ENCODE measurements at places on chromosomes 2 and 18.

DNA sequence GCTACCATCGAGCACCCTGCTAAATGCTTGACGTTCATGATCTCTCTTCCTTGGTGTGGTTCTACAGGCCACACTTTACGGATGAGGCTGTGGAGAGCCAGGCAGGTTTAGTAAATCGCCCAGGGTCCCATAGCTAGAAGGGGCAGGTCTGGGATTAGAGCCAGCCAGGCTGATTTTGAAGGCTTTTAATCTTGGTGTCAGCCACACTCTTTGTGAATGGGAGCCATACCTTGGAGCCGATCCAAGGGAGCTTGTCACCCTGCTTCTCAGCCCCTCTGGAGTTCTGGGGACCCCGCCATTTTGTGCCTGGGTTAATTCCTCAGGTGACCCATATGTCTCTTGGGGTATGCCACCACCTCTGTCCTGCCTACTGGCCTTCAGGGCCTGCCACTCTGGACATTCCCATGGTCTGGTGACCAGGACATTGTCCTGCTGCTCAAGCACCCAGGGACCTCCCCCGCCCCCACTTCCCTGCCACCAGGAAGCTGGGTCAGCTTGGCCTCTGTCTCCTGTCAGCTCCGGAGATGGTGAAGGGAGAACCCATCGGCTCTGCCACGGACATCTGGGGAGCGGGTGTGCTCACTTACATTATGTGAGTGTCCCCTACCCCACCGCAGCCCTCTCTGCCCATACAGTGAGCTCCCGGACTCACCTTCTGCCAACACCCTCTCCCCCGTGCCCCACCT is 7.3 kb upstream of the GMPPA start:
- DNase-seq, result no peak

DNA sequence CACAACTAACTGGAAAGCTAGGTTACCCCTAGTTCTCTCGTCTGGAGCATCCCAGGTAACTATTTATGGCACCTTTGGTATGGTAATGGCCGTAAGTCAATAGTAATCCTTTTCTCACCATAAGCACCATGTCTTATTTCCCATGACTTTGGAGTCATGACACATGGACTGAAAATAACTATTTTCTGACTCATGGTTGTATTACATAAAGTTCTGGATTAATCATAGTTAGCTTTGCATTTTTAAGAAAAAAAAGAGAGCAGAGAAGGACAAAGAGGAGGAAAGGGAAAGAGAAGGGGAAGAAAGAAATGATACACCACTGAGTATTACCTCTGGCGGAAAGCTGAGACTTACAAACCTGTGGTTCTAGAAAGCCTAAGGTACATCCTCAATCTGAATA is 99.3 kb downstream of the BIN1 start:
- peak; percentile 86 for DNase-seq

DNA sequence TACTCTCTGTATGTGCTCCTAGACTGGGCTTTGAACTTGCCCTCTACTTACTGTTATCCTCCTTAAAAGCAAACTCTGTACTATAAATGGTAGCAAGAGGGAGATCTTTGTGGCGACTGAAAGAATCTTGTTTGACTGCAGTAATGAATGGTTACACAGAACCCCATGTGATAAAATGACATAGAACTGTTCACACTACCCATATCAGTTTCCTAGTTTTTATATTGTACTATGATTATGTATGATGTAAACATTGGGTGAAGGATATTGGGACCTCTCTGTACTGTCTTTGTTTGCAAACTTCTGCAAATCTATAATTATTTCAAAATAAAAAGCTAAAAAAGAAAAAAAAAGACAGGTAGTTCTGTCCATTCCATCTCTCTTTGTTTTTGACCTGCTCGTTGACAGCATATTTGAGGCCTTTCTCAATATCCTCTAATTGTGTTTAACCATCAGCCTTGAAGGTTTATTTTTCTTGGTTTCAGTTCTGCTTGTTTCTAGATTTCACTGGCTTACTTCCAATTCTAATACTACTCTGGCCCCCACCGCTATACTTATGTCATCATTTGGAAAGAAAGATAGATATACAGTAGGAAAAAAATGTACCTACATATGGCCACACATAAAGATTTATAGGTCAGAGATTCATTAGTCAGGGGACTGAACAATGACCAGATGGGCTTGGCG is 79.2 kb upstream of the MYO3B start:
- no peak for DNase-seq

GRCh38 chr2:203484266-203485112 is 50.6 kb downstream of the RAPH1 start:
- DNase-seq, result peak; percentile 34

- DNase-seq, result peak; percentile 30
Measured at GRCh38 chr2:213065583-213066442, 85.6 kb downstream of the IKZF2 start.

DNA sequence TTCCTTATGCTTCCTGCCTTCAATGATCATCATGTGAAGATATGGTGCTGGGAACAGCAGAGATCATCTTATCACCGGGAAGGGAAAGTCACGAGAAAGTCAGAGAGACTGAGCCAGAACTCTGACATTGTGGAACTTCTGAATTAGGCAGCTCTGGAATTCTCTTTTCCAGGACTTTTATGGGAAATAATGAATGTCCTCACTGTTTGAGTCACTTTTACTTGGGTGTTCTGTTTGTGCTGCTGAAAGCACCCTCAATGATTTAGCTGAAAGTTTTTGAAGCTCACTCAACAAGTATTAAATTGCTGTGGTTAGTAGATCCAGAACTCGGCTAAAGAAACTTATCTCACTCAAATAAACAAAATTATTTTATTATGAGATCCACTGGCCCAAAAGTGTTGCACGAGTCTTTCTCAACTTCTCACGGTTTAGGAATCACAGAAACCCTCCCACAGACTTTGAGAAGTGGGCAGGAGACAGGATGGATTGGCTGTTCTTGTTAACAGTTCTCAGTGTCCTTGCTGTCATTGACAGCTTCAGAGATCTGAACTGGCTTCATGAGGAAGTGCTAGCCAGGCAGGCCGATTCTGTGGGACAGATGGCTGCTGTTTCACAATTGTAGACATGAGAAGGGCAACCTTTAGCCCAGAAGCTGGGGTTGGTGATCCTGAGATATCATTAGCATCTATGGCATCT is 26.4 kb upstream of the ATRAID start:
- DNase-seq, result no peak

- DNase-seq, result peak; percentile 70
Measured at GRCh38 chr18:76528477-76529432, 33.7 kb upstream of the ZNF516 start.

- peak; percentile 90 for DNase-seq
Measured at GRCh38 chr2:85248773-85249509, 78.8 kb downstream of the TGOLN2 start.

GRCh38 chr2:172878260-172878659 is 142.6 kb downstream of the RAPGEF4 start:
- no peak for DNase-seq

- no peak for DNase-seq
Measured at GRCh38 chr2:201208563-201209252, 25.8 kb downstream of the CASP10 start.

DNA sequence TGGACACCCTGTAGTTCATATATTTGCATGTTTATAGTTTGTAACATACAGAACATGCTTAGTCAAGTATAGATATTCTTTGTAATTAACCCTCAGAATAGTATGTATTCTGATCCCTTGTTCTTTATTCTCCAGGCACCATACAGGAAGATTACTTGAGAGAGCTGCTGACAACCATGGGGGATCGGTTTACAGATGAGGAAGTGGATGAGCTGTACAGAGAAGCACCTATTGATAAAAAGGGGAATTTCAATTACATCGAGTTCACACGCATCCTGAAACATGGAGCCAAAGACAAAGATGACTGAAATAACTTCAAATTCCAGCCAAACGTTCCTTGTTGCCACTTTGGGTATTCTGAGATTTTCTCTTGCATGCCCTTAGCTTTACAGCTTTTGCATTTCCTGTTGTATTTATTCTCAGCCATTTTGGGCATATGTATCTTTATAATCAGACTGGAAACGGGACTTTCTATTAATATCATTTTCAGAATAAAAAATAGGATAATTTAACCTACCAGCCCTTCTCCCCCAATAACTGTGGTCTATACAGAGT is 6.2 kb upstream of the MYL12B start:
- DNase-seq, result peak; percentile 37

DNA sequence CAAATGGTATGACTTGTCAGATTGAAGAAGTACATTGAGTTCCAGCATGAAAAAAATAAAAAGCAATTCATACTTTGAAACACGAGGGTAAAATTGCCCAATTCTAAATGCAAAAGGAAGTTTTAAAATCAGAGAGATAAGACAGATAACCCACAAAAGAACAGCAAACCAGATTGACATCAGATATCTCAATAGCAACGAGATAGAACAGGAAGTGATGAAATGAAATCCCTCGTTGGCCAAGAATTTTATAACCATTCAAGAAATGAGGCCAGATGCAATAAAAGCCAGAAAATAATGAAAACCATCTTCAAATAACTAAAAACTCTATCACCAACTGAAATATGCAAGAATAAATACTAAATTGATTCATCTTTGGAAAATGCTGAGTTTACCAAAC is 172.8 kb downstream of the CD226 start:
- no peak for DNase-seq

GRCh38 chr2:168514692-168515091 is 58.6 kb downstream of the CERS6 start:
- peak; percentile 34 for DNase-seq

All from epithelial cell of esophagus (primary cell).